GM12878 (cell line): ENCODE measurements at places on chromosomes 2 and 18. TPM values are rescaled to one million over a fixed set of nuclear protein-coding genes. Genes with fewer than 3 reads are reported as not detected.

Gene HMSD
- 49.4 and 62.2 TPM in 2 replicates for total RNA-seq

Gene CDK15
- total RNA-seq = not detected in 2 replicates

Gene TWIST2
- total RNA-seq = not detected in 2 replicates

DNA sequence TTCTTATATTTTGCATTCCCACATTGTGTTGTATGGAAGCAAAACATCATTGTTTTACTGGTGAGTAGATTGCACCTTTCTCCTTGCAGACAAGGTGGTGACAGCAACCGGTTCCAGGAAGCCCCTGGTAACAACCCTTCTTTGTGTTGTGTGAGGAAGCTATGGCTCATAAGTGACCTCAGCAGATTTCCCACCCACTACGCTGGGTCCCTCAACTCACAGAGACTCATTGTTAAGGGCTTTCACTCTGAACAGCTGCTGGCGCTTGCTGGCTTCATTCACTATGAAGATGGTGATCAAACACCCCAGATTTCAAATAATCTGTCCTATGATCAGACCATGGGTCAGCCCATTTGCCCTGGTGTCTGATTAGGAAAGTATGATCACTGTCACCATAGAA lies 53.4 kb downstream of the WIPF1 start:
- no peak for DNase-seq

- no peak for DNase-seq
Measured at GRCh38 chr2:54473851-54474250, 17.7 kb downstream of the SPTBN1 start.

DNA sequence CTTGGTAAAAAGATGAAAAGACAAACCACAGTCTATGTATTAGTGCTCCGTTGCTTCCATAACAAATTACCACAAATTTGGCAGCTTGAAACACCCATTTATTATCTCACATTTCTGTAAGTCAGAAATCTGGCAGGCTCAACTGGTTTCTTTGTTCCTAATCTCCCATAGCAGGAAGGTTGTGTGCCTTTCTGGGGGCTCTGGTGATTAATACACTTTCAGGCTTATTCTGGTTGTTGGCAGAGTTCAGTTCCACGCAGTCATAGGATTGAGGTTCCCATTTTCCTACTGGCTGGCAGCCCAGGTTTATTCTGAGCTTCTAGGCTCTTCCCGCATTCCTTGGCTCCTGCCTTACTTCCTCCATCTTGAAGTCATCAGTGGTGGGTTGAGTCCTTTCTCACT lies 189.3 kb downstream of the ANAPC1 start:
- no peak for DNase-seq

- no peak for DNase-seq
Measured at GRCh38 chr2:144495227-144496091, 24.5 kb downstream of the ZEB2 start.

DNA sequence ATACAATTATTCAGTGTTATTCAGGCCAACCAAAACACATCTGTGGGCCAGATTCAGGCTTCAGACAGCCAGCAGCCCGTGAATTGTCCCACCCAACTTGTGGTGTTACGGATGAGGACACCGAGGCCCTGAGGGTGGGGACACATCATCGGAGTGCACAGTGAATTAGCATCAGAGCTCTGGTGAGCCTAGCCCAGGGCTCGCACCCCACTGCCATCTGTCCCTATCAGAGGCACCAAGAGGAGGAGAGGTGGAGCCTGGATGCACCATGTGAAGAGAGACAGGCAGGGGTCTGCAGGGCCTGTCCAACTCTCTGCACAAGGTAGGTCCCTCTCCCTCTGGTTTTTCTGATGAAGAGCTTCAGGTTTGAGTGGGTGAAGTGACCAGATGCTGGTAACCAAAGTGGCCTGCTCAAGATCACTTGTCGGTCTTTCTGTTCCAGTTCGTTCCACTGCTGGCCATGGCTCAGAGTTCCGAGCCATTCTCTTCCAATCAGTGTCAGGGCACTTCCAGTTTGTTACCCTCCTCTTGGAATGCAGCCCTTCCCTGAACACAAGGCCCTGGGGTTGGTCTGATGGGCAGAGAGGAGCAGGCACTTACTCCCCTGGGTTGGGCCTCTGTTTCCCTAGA lies 14.8 kb upstream of the GLI2 start:
- DNase-seq = no peak

DNA sequence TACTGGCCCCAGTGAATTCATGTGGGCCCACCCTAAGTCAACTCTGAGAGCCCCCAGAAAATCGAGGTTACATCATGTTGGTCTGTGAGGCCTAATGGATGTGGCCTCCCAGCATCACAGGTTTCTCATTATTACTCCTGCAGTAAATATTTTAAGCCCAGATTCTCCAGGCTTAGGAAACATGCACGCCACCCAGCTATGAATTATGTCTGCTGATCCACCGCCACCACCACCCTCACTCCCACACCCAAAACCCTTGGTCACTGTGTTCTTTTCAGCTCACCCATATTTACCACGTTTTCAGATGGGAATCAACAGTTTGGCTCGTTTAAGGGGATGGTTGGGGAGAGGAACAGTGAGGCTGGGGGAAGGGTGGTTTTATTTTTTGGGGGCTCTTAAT lies 128.6 kb downstream of the NCK2 start:
- DNase-seq = no peak

- DNase-seq = no peak
Measured at GRCh38 chr2:124317628-124318027, 292.5 kb downstream of the CNTNAP5 start.

GRCh38 chr2:34070196-34070595 lies 471.1 kb upstream of the FAM98A start:
- DNase-seq = no peak
